ENCODE measurements at places on chromosomes 11 and 22.
A peak's percentile ranks its signal among the peaks of the same experiment; 100 is the strongest.

- DNase-seq: no peak
Measured at GRCh38 chr11:57900320-57900719, 123.4 kb upstream of the OR9Q1 start.

DNA sequence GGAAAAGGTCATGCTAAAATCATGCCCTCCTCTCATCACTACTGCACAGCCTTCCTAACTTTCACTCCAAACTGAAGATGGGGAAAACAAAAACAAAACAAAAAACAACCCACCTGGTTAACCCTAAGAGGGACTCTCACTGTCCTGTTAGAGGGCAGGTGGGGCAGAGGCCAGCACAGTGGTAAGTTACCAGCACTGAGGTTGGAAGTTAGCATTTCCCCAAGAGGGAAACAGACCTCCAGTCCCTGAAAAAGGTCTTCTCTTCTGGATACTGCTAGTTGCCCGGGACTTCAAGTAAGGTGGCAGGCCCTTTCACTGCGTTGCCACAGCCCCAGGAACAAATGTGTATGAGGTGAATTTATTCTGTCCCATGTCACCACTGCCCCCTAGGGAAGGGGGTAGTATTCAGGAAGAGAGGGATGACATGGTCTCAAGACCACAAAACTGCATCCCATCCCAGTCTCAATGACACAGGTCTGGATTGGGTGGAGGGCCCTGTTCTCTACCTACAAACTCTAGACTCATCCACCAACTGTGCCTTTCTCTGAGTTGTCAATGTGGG, 792 bp upstream of the ADAMTS8 start:
- DNase-seq: no peak

GRCh38 chr11:73389916-73390315, 13.7 kb downstream of the RELT start:
- DNase-seq: no peak

- DNase-seq: peak; percentile 47
Measured at GRCh38 chr22:27387561-27387960, 414.0 kb downstream of the MN1 start.

- no peak for DNase-seq
Measured at GRCh38 chr11:104254347-104254746, 90.4 kb upstream of the PDGFD start.

- DNase-seq: no peak
Measured at GRCh38 chr11:64222651-64223000, 3.4 kb downstream of the TRPT1 start.

GRCh38 chr11:68684385-68685356, at the start of gene GAL:
GAL (plus strand) TSS chr11:68684544; CDS start chr11:68684924, 380 bp downstream.
- no peak for DNase-seq

DNA sequence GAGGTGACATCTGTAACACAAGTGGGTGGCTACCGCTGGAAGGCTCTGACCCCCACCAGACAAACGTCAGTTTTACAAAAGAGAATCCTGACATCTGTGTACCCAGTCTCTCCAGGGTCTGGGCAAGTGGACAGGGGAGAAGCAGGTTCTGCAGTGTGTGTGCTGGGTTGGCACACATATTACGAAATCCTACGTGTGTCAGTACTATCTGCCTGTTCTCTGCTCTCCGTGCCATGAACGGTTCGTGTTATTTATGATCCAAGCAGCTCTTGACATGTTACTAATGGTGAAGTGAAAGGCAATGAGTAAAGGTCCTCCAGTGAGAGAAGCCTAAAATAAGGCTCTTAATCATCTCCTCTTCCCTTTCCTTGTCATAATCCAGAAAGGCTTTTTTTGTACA, 201.5 kb upstream of the MTMR2 start:
- DNase-seq: no peak

- no peak for DNase-seq
Measured at GRCh38 chr11:31443802-31444201, 65.6 kb downstream of the IMMP1L start.

- no peak for DNase-seq
Measured at GRCh38 chr22:30357236-30357570, 396 bp downstream of the CCDC157 start.

- DNase-seq: no peak
Measured at GRCh38 chr11:38971141-38971540, 2373.1 kb upstream of the RAG2 start.

- DNase-seq: no peak
Measured at GRCh38 chr11:14350716-14351238, 8.2 kb downstream of the RRAS2 start.

DNA sequence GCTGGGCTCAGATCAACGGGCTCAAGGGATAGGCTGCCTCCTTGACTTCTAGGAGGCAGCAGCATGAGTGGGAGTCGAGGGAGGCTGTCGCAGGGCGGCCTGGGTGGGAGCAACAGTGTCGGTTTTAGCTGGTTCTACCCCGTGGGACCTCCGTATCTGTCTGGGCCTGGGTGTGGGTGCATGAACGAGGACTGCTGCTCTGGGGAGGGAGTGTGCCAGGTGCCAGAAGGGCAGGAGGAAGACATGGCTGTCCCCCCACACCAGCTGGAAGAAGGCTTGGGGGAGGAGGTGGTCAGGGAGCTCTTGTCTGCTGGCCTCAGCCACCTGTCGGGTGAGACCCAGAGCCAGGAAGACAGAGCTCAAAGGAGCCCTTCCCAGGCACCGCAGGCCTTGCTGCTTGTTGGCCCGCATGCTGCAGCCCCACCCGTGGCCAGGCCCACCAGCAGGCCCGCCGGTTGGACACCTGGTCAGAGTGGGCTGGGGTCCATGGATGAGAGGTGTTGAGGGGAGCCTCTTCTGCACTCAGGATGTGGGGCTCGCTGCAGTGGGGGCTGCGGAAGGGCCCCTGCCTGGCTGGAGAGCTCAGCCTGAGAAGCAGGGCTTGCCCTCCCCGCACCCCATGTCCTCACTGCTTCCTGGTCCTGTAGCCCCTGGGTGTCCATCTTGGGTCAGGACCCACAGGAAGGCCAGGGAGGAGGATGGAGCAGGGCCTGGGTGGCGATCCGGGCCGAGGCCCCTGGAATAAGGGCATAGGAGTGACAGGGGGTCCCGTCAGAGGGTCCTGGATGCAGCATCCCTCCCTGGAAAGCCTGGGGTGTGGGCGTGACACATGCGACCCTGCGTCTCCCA, 3.4 kb downstream of the CEND1 start:
- DNase-seq: no peak

- no peak for DNase-seq
Measured at GRCh38 chr22:37331034-37331428, 48.7 kb downstream of the CYTH4 start.

DNA sequence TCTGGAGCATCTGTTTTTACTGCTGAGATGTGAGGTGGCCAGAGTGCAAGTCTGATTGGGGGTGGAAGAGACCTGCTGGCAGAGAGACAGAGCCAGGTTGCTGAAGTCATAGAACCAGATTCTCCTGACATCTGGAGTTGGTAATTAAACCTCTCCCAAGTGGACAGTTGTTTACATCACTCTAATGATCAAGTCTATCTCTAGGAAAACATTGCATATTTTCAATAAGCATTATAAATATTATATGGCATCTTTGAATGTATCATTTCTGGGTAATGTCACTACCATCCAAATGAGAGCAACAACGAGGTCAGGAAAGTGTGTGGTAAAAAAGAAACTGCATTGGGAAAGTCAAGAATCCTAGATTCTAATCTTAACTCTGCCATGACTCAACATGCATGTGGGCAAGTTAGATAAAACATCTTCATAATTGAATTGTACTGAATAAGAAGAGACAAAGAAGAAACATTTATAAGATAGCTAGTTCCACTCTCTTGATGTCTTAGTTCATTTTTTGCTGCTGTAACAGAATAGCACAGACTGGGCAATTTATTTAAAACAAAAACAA, 351.2 kb upstream of the API5 start:
- DNase-seq: no peak

DNA sequence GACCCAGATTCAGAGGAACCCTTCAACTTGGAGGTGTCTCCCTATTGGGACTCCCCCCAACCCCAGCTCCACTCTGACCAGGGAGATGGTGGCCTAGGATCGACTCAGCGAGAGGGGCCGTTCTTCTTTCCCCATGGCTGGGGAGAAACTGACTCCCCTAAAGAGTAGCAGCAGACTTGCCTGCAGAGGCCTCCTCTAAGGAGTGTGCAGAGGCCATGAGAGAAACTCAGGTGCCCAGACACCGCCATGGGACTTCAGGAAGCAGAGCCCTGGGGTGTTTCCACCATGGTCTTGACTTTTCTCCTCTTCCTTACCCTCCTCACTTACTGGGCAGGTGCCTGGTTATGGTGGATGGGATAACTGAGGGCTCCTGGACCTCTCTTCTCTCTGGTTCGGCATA, 2.6 kb upstream of the TOP3B start:
- DNase-seq: no peak
